ENCODE measurements at places on chromosomes 3 and 15.

- DNase-seq, result no peak
Observed at GRCh38 chr3:117534138-117534537, 824.6 kb downstream of the TUSC7 start.

DNA sequence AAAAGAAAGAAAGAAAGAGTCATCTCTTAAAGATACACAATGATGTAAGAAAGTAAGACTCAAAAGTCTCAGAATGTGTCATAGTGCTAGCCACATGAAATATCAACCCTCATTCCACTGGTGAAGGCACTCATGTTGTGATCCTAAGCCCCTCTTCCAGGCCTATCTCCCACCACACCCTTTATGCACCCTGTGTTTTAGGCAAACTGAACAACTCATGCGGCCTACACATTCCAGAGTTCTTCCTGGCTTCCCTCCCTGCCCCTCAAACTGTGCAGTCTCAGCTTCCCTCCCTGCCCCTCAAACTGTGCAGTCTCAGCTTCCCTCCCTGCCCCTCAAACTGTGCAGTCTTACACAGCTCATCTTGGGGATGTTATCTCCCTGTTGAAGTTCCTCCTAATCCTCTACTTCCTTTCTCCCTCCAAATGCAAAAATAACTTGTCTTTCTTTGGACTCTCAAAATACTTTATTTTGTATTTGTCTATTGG lies 69.0 kb upstream of the FNDC3B start:
- no peak for DNase-seq

DNA sequence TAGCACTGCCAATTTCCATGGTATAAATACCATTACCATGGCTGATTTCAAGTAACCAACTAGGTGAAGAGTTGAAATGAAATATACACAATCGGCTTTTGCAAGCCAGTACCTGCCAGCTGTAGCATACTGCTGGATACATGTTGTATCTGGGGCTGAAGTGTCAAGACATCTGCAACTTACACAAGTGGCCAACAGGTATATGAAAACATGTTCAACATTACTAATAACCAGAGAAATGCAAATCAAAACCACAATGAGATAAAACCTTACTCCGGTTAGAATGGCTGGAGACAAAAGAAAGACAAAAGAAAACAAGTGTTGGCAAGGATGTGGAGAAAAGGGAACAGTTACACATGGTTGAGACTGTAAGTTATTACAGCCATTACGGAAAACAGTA lies 11.6 kb downstream of the ATOSA start:
- no peak for DNase-seq

GRCh38 chr3:160038862-160039562 lies 50.4 kb downstream of the IL12A start:
- DNase-seq, result no peak

- DNase-seq, result no peak
Observed at GRCh38 chr15:42582569-42583375, 7.4 kb downstream of the STARD9 start.

GRCh38 chr3:69409831-69410230 lies 23.9 kb upstream of the FRMD4B start:
- no peak for DNase-seq

DNA sequence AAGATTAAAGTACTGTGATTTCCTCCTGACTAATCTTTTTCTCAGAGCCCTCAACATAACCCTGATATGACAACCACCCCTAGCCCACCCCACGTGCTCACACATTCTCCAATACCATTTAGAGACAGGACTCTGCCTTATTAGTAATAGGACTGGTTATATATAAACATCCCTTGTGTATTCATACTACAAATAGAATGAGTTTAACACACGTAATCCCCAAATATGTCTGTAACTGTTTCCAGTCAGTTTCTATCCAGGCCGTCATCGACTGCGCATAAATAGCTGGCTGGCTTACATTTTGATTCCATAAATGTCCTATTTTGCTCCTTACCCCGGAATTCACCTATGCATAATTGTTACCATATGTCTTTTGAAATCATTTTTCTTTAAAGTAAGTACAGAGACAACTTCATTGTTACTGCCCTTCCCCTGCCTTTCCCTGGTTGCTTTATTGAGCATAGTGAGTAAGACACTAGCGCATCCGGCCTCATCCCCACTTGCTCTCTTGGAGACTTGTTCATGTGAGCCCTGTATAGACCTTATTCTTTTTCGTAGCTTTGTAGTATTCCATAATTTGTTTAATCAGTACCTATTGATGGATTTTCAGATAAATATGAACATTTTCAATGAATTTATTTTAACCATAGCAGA lies 3.5 kb upstream of the P2RY14 start:
- DNase-seq, result no peak

- no peak for DNase-seq
Observed at GRCh38 chr3:78729946-78730345, 1037.9 kb downstream of the ROBO1 start.

DNA sequence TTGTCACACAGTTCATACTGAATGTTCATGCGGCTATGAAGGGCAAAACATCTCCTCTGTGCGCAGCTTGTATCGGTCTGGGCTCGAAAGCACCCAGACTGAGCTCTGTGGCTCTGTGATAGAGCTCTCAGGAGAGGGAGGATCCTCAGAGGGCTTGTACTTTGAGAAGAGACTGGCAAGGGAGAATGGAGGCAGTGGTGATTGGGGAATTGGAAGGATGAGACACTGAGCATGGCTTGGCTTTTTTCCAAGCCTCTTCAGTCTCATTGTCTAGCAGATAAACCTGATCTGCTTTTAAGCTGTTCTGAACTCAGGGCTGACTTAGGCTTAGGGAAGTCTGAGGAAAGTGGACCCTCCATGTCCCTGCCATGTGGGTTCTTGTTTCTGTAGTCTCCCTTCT lies 43.0 kb downstream of the RAD54L2 start:
- no peak for DNase-seq

DNA sequence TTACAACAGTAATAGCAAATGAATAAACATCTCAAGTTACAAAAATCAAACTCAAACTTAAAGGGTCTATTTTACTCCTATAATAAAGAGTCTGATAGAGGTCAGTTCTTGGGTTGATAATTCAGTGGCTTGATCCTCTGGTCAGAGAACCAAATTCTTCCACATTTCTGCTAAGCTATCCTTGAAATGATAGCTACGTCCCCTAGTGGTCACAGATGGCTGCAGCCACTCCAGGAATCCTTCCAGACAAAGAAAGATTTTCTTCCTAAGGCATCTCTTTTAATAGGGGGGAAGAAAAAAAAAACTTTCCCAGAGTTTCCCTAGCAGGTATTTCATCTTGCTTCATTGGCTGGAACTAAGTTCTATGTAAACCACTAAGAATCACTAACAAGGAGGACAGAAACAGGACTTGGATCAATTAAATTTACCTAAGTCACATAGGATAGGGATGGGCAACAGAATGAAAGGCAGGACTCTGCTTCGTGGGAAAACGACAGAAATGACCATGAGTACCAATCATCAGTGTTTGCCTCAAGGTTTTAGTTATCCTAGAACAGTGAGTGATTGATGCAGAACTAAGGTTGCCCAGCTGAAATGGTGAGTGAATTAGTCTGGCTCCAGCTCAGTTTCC lies 160.7 kb downstream of the STAC start:
- DNase-seq, result no peak

DNA sequence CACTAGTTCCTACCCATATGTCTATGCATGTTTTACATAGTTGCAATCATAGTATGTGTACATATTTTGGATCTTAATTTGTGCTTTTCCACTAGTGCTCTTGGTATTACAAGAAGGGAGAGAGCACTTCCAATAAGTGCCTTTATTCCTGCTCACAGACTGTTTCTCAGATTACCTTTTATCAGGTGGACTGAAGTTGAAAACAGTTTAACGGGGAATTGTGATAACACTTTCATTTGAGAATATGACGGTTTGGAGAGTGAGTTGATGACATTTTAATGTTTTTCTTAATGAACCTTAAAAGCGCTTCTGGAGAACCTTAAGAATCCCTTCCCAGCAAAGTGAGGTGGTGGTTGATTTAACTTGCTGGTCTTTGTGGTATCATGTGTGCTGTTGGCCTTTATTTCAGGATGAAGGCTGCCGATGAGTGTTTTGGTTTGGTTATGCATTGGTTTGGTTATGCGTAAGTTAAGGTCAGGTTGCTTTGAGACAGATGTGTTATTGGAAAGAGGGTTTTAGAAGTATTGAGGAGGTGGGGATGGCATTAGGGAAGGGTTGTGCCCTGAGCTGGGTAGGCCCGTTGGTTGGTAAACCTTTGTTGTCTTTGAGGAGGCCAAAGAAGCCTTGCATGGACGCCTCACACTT lies 2.8 kb downstream of the EDEM1 start:
- DNase-seq, result no peak

DNA sequence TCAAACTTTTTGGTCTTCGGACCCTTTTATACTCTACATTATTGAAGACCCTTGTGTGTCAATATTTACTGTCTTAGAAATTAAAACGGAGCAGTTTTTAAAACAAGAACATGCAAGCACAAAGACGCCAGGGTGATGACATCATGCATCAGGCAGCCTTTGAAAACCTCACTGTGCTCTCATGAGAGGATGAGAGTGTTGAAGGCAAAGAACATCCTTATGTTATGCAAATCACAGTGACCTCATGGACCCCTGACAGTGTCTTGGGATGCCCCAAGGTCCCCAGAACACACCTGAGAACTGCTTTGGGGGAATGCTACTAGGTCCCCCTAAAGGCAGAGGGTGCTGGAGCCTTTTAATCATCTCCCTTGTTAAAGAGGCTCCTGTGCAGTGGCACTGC lies 51.6 kb downstream of the CHDH start:
- no peak for DNase-seq

DNA sequence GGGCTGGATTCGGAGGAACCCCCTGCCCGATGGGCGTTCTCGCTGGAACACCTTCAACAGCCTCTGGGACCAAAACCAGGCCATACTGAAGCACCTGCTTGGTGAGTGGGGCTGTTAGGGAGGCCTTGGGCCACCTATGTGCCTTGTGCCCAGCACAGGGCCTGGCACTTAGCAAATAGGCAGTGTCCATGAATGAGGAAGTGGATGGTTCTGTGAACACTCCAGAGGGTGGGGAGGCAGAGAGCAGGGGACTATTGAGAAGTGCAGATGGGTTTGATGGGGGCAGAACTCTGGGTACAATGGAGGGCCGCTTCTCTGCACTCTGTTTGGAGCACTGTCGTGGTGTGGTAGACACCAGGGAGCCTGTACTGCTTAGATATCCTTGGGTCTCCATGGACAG lies 1.5 kb downstream of the ECE2 start:
- no peak for DNase-seq

GRCh38 chr15:69032703-69033373 lies 18.3 kb downstream of the NOX5 start:
- DNase-seq, result no peak

DNA sequence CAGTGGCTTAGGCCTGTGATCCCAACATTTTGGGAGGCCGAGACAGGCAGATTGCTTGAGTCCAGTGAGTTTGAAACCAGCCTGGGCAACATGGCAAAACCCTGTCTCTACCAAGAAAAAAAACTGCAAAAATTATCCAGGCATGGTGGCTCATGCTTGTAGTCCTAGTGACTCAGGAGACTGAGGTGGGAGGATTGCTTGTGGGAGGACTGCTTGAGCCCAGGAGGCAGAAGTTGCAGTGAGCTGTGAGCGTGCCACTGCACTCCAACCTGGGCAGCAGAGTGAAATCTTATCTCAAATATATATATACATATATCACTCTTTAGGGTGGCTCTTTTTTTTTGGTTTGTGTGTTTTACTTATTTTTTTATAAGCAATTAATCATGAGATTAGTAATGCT lies 83.7 kb upstream of the WDR72 start:
- DNase-seq, result no peak

GRCh38 chr3:108936924-108937689 lies 16.6 kb downstream of the GUCA1C start:
- DNase-seq, result no peak

DNA sequence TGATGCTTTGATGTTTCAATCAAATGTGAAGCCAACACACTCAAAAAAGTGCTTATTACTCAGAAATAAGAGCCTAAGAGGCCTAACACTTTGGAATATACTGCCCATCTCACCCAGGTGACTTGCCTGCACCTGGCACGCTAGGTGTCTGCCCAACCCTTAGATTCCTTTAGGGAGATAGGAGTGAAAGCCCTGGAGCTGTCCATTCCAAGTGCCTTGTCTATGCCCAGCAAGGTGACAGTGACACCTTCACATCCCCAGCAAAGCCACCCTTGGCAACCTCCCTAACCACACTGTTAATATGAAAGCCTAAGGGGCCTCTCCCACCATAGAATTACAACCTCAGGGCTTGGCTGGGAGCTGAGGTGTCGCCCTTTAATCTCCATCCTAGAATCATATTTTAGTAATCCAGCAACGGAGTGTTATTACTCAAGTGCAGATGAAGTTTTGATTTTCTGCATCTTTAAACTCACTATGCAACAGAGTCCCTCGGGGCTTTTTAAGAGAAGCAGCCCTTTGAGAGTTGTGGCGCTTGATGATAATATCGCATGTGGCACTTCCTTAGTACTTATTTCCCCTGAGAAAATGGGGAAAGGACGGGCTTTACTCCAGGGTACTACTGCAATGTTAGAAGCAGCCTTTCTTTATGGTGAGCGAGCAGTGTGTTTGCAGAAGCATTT lies 24.8 kb downstream of the ATP10A start:
- no peak for DNase-seq

DNA sequence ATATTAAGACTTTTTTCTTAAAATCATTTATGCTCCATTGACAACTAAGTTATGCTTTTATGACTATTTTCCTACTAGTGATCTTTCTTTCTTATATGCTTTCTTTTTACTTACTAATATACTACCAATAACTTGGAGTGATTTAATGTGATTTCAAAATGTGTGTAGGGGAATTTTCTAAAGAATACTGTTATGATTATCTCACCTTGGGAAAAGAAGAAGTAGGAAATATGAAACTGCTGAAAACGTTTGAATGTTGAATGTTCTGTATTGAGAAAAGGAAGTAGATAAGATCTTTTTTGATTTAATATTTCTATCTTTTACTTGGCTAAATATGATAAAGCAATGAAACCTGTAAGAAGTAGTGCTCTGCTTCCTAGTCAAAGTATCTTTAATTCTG lies 7.8 kb upstream of the CD200R1 start:
- no peak for DNase-seq

GRCh38 chr15:61623746-61624145 lies 394.6 kb upstream of the RORA start:
- no peak for DNase-seq

DNA sequence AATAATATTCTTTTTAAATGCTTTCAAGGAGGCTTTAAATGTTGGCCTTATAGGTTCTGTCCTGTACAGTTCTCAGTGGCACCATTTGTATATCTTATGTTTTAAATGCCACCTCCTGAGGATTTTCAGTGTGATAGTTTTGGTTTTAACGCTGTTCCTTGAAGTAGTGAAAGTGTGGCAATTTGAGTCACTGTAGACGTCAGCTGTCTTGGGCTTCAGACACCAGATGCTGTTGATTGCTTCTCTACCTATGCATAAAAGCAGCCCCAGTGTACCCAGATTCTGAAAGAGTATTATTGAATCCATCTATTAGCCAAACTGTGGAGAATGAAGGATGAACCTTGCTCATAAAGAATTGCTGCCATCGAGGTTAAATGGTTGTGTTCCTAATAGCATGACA lies 316.8 kb upstream of the GBE1 start:
- no peak for DNase-seq

GRCh38 chr15:64333986-64334929 lies 21.7 kb downstream of the CSNK1G1 start:
- no peak for DNase-seq

All from globus pallidus (tissue), 1 donor.